EH (cell line): ENCODE measurements at places on chromosomes 12 and 14.

GRCh38 chr12:31201382-31201781, 124.6 kb downstream of the SINHCAF start:
- no peak for DNase-seq

DNA sequence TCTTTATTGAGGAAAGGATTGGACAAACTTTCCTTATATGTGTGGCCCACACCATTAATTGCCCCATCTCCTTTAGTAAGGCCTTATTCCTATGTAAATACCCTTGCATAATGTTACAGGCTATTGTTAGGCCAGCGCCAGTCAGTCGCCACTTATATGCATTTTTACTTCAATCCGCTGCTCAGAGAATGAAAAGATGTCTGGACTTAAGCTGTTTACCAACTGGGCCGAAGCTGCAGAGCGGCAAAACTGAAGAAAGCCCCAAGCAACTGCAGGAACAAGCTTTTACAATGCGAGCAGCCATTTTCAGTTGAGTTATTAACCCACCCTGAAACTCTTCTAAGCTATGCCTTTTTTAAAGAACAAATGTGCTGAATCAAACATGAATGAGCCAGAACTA, 92.1 kb upstream of the OTX2 start:
- no peak for DNase-seq

GRCh38 chr14:74613211-74613914, 1.3 kb upstream of the LTBP2 start:
- no peak for DNase-seq

DNA sequence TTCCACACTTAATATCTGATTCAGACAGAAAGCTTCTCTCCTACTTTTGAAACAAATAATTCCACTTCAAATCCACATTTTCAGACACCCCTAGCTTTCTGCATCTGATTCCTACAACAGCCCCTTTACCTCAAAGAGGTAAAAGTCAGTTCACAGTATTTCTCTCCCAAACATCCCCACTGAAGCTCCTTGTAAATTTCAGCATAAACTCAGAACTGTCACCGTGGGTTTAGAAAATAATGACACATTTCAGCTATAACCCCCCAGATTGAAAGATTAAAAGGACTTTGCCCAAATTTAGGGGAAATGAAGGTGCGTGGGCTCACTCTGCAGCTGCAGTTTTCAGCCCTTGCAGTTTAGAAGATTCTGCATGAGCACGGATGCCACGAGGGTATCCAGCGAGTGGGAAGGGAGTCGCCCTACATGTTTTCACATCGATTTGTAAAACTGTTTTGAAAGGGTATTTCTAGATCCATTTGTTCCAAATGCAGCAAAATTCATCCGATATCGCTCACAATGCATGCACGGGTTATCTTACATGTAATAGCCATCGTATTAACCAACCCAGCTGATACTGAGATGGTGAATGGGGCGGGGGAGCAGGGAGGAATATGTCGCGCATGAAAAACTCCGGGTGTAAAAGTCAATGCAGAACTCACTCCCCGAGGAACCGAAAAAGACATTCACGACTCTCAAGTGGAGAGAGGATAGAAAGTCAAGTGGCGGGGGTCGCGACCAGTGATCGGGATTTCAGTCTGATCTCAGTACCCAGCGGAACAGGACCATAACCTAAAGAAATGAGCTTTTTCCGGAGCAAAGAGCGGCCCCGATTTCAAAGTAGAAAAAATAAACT, 5.0 kb upstream of the CCND2 start:
- DNase-seq: no peak

DNA sequence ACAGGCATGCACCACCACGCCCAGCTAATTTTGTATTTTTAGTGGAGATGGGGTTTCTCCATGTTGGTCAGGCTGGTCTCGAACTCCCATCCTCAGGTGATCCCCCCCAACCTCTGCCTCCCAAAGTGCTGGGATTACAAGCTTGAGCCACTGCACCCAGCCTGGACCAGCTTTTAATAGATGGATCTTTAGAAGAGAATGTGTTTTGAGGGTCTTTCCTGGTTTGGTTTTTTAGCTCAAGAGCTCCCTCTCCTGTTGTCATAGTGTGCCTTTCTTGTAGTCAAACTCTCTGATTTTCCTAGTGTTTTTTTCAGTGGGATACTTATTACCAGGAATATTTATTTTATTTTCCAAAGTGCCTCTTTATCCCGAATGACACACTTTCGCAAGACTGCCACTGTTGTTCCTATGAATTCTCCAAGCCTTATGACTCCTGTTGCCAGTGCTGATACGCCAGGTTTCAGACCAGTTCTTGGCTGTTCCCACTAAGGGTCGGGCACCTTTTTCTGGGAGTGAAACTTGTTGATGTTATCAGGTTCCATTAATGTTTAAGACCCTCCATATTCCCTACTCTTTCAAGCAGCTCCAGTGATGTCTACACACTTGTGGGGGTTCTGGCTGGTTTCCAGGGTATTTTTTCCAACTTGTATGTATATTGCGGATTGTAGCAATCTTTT, 31.5 kb upstream of the LIMA1 start:
- peak; percentile 74 for DNase-seq

DNA sequence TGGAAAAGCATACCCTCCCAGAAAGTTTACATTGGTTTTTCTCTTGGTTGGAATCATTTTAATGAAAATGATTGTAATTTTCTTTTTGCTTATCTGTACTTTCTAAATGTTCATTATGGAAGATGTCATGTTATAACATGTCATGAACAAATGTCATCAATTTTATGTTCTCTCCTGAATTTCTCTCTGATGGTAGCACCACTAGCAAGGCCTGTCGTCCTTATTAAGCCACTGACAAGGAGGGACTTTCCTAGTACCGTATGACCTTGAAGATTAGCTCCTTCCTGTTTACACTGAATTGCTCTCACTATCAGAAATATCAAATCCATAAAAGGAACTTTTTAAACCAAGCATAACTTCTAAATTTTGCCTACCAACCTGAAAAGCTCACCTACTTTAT, 99.0 kb downstream of the ESR2 start:
- no peak for DNase-seq

DNA sequence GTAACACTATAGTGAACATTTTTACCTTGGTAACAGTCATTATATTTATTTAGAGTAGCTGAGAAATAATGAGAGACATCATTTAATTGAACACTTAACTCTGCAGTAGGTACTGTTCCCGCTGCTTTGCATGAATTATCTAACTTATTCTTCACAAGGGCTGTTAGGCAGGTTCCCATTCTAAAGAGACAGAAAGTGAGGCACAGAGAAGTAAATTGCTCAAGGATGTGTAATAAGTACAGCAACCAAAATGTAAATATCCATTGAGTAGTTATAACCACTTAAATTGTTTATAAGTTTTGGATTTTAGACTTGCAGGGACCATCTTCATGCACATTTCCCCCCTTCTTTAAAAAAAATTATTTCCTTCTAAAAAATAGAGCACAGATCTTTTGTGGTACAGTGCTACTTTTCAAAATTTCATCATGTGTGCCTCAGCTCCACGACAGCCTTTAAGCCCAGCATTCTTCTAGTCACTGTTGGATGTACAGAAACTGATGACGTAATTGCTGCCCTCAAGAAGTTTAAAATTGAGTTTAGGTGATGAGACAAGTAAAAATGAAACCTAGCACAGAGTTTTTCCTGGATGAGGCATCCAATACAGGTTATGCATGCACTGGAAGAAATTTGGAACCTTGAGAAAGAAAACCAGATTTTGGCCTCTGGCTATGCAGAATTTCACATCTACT, 6.0 kb upstream of the MANSC4 start:
- peak; percentile 74 for DNase-seq

GRCh38 chr12:44507461-44507860, 368.7 kb downstream of the NELL2 start:
- no peak for DNase-seq

DNA sequence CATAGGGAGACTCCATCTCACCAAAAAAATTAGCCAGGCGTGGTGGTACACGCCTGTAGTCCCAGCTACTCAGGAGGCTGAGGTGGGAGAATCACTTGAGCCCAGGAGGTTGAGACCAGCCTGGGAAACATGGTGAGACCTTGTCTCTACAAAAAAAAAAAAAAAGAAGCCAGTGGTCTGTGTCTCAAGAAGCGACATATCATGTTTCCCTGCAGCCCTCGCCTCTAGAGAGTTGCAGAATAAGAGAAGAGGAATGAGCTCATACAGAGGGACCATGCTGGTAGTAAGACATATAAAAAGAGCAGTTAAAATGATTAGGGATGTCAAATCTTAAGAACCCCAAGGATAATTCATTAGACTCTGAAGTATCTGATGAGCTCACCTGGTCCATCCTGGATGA, 39.4 kb upstream of the BICDL1 start:
- DNase-seq: no peak

GRCh38 chr12:11171969-11172675, 1.1 kb downstream of the SMIM10L1 start:
- peak; percentile 36 for DNase-seq

GRCh38 chr12:118649765-118650585, 273.6 kb downstream of the SUDS3 start:
- DNase-seq: no peak

GRCh38 chr14:54804538-54805041, 98.0 kb downstream of the GCH1 start:
- no peak for DNase-seq

GRCh38 chr12:5376591-5377207, 55.2 kb upstream of the NTF3 start:
- DNase-seq: no peak

- DNase-seq: peak; percentile 100
These were observed at the start of gene C14orf119 for GRCh38 chr14:23095196-23096108. Gene C14orf119 (plus strand): TSS chr14:23095505. CDS start chr14:23097659, 2,154 bp downstream.

GRCh38 chr14:23028799-23029198, 5.9 kb downstream of the PSMB5 start:
- DNase-seq: no peak

- DNase-seq: no peak
These were observed 193.9 kb downstream of the C12orf42 start for GRCh38 chr12:103301642-103302591.

GRCh38 chr12:42260518-42260917, 22.5 kb upstream of the YAF2 start:
- DNase-seq: no peak

DNA sequence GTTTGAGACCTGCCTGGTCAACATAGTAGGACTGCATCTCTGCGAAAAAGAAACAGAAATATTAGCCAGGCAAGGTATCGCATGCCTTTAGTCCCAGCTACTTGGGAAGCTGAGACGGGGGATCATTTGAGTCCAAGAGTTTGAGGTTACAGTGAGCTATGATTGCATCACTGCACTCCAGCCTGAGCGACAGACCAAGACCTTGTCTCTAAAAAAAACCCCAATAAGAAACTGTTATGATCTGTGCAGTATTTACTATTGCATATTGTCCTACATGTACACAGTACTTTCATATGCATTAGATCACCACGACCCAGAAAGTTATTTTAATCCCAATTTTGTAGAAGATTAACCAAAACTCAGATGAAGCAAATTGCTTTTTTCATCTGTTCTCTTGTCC, 187.5 kb downstream of the PCNX1 start:
- DNase-seq: no peak

- DNase-seq: no peak
These were observed 172.7 kb upstream of the GSC start for GRCh38 chr14:94942601-94943000.

GRCh38 chr12:114628199-114628598, 55.8 kb downstream of the TBX3 start:
- DNase-seq: peak; percentile 7

DNA sequence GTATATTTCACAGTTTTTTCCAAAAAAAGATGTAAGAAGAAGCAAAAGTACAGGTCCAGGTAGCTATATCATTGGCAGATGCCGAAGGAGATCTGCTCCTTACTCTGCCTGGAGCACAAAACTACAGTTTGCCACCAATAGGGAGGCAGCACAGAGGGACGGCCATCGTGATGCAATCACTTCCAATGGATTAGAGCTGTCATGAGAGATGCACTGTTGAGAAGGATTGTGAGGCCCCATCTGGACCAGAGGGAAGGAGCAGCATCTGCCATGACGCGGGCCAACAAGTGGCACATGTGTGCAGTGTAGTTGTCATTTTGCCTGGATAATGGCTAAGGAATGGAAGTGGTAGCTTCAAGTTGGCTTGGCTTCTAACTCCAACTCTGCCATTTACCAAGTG, 318.8 kb upstream of the FKBP4 start:
- DNase-seq: no peak

- peak; percentile 53 for DNase-seq
These were observed 23.1 kb upstream of the KCNK10 start for GRCh38 chr14:88346048-88346639.

DNA sequence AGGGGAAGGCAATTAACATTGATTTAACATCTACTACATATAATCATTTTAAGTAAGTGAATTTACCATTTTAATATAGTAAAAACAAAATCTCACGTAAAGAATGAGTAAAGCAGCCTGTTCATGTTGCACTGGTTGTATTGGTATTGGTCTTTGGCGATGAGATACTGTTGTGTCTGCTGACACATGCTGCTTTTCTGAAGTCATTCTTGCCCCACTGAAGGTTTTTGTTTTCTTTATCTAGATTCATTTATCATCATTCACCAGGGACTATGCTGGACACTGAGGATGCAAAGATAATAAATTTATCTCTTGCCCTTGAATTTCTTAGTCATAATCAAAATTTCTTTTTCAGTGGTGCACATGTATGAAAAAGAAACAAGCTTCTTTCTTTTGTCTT, 246.2 kb upstream of the NPAS3 start:
- DNase-seq: peak; percentile 5

GRCh38 chr12:72368719-72369422, 96.7 kb downstream of the TRHDE start:
- no peak for DNase-seq

DNA sequence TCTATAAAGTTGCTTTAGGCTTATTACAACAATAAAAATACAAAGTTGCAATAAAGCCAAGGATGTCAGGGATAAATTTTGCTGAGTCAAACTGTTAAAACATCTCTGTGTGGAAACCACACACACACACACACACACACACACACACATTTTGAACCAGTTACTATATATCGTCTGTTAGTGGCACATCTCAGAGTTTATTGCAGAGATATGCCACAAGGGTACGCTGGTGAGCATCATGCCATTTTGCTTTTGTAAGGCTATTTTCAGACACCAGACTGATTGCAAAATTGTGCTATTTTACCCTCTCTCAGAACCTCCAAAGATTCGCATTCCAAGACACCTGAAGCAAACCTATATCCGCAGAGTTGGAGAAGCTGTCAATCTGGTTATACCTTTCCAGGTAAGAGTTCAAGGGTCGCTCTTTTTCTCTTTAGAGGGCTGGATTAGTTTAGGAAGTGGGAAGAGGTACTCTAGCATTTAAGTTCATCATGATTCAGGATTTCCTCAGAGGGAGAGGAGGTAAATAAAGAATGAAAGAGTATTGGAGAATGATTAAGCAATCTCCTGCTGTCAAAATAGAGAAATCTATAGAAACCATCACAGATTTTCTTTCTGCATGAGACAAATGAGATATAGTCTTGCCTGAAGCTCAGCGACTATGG, 27.3 kb upstream of the CHPT1 start:
- peak; percentile 49 for DNase-seq

- no peak for DNase-seq
These were observed 49.4 kb upstream of the PSMA6 start for GRCh38 chr14:35242599-35243311.

DNA sequence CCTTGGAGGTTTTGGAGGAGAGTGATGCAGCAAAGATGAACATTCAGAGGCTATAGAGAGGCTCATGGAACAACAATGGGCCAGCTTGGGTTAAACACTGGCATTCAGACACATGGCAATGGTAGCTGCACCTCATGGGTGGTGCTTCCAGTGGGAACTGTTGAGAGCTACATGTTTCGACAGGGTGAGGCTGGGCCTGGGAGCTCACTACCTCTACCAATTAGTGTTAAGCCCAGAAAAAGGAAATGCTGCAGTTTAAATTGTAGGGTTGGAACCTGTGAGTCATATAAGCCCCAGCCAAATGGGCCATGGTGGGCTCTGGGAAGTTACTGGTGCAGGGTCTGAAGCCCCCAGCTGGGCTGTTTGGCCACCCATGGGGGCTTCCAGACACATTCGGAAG, 279.7 kb downstream of the ZFP36L1 start:
- DNase-seq: no peak
